H9 (cell line): ENCODE measurements at places on chromosomes 1 and 21.

DNA sequence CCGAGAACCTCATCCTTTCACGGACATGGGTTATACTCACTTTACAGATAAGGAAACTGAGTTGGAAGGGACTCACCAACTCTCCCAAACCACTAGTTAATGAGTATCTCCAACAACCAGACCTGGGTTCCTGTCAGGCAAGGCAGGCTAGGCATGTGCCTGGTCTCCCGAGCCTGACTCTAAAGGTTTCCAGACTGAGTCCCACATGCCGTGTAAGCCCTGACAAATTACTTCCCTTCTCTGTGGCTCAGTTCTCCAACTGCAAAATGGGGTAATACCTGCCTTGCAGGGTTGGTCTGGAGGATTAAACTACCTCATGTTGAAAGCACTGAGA is 34.3 kb downstream of the SSBP3 start:
- no peak for DNase-seq

- DNase-seq = no peak
Observed at GRCh38 chr1:17437260-17437579, 2.3 kb downstream of the RCC2 start.

GRCh38 chr1:161772397-161772796 is 6.3 kb downstream of the ATF6 start:
- DNase-seq = no peak

- DNase-seq = no peak
Observed at GRCh38 chr1:201861448-201861847, 27.2 kb upstream of the SHISA4 start.

DNA sequence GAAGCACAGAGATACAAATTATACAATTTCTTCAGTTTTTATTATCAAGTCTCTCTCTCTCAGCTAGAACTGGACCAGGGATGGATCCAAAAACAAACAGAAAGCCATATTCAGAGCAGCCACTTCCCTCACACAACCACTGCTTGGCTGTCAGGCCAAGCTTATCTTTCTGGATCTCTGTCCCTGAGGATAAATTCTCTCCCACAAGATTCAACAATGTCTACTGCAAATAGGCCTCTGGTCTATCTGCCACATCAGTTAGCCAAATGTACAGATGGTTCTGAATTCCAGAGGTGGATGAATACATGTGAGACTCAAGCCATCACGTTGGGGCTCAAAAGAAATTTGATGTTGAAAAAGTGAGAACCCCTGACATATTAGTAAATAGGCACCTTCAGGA is 350.9 kb downstream of the LTN1 start:
- no peak for DNase-seq

- no peak for DNase-seq
Observed at GRCh38 chr1:53862507-53862906, 24.4 kb upstream of the NDC1 start.

GRCh38 chr1:221768444-221769066 is 26.7 kb upstream of the DUSP10 start:
- DNase-seq = no peak
